ENCODE measurements at places on chromosomes 4 and X.

GRCh38 chr4:2292646-2293108 lies 30.8 kb upstream of the MXD4 start:
- DNase-seq = peak; percentile 58

DNA sequence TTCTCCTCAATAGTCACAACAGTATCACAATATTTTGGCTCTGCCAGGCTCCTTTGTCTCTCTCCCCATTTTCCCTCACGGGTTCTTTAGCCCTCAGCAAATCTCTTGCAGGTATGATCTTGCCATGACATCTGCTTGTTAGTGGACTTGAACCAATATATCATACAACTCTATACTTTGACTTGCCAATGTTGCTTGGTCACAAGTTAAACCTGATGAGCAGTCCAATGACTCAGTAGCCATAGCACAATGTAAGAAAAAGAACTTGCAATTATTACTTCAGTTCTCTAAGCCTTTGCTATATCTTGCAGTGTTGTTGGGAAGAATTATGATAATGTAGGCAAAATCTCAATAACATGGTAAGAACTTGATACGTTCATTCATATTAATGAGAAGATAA lies 174.6 kb upstream of the NRK start:
- DNase-seq = no peak

GRCh38 chr4:149631629-149632028 lies 184.0 kb downstream of the IQCM start:
- DNase-seq = no peak

- DNase-seq = no peak
These were observed 1801.3 kb upstream of the PCDH10 start for GRCh38 chr4:131347816-131348215.

GRCh38 chr4:173488074-173488473 lies 42.0 kb downstream of the HAND2 start:
- DNase-seq = no peak

GRCh38 chr4:184313702-184314659 lies 96.3 kb upstream of the ENPP6 start:
- no peak for DNase-seq

DNA sequence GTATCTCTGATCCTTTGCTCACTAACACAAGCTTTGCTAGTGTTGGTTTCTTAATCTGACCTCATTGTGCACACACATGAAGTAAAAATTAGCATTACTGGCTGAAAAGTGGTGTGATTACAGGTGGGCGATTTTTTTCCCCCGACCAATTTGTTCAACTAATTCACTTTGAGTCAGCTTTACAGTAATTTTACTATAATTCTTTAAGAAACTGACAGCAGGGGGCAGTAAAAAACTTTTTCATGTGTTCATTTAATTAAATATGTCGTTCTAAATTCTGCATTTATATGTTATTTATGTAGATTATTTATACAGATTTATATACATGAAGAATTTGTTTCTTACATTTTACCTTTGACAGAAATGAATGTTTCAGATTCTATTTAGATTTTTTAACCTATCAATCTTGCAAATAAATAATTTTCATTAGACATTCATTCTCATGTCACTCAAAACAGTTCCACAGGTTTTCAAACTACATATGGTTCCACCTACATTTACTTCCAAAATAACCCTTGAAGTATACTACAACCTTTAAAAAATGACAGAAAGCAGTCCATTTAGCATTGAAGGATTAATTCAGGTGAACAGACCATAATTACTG lies 17.5 kb downstream of the PALLD start:
- no peak for DNase-seq

Data from AG09309 (cell line).